ENCODE measurements at places on chromosomes 2 and 18. TPM values are rescaled to one million over a fixed set of nuclear protein-coding genes. Genes with fewer than 3 reads are reported as not detected.

DNA sequence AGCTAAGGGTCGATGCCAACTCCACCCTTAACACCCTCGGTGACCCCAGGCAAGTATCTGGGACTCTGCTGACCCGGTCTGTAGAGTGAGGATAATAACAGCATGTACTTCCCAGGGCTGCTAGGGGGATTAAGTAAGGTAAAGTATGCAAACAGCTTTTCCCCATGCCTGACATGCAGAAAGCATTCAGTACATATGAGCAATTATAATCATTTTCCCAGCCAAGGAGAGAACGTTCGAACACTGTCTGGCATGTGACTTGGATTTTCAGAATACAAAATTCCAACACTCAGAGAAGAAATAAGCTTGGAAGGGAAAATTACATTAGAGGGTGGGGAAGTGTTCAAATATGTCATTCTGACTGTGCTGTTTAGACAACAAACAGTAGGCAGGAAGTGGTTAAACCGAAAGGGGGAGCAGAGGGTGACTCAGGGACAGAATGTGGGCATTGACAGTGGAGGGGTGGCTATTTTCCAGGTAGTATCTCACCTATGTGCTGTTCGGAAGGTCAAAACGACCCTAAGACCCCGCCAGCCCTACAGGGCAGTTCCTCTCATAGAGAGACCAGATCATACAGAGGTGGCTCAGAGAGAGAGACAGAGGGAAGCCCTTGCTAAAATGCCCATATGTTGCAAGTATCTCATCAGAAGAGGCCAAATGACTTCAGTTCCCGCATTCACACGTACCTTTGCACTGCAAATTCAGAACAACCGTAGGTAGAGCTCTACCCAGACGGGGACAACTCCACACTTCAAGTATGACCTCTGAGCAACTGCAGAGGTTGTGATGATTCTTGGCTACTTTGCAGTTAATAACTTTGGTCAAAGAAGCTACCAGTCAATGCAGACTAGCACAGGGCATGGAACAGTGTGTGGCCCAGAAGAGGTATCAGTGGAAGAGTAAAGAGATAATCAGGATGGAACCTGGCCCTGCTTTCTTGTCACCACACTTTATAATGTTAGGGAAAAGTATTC, 14.8 kb downstream of the ASPRV1 start:
- ATAC-seq = no peak

DNA sequence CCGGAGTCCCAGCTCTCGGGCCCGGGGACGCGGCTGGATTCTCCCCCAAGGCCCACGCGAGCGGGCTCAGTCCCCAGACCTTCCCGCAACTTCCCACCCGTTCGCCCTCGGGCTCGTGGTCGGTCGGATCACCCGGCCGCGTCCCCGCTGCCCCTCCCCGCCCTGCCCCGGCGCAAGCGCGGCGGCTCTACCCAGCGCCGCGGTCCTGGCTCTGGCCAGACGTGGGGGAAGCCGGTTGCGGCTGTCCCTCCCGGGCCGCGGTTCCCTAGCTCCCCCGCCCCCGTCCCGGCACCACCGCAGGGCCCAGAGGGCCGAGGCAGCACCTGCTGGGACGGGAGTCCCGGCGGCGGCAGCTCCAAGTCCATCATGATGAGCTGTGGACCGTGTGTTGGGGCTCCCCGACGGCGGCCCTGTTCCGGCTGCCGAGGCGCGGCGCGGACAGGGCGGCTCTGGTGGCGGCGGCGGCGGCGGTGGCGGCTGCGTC, 276 bp downstream of the NFE2L2 start:
- ATAC-seq = peak; percentile 23

- ATAC-seq = peak; percentile 63
Observed at GRCh38 chr18:13660510-13660909, 65.8 kb downstream of the FAM210A start.

The SERPINB3 gene
- 70.3 TPM for total RNA-seq

- ATAC-seq = peak; percentile 21
Observed at GRCh38 chr2:63589148-63589958, 590 bp downstream of the MDH1 start.

DNA sequence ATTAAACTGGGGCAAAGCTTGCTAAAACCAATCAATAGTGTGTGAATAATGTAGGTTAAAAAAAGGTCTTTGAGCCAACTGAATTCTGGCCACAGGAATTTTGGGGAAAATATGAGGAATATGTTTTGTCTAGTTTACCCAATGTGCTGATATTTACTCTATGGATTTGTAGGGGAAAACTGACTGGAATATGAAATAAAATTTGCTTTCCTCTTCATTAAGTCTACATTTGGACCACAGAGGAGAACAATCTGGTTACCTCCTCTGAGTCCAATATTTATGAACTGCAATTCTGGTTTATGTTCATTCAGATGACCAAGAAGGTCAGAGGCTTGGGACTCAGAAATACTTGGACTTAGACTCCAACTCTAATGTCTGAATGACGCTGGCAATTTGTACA, 1042.2 kb upstream of the CNTNAP5 start:
- ATAC-seq = no peak

The TXNL4A gene
- total RNA-seq = 55.3 TPM

DNA sequence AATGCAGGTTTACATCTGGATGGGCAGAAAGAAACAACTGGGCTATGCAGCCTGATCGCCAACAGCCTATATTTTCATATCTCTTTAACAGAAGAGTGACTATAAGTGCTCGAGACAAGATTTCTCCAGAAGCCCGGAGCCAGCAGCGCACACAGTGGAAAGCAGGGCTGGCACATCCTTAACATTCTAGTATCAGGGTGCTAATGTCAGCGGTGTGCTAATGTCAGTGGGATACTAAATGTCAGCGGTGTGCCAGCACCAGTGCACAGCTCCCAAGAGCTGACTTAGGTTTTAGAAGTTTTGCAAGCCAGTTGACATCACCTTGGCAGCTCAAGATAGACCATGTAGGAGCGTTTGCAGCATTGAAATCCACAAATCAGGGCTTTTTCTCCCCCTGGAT, 8.3 kb downstream of the BMP10 start:
- ATAC-seq = no peak

- no peak for ATAC-seq
Observed at GRCh38 chr18:56124186-56124585, 514.2 kb downstream of the TXNL1 start.

DNA sequence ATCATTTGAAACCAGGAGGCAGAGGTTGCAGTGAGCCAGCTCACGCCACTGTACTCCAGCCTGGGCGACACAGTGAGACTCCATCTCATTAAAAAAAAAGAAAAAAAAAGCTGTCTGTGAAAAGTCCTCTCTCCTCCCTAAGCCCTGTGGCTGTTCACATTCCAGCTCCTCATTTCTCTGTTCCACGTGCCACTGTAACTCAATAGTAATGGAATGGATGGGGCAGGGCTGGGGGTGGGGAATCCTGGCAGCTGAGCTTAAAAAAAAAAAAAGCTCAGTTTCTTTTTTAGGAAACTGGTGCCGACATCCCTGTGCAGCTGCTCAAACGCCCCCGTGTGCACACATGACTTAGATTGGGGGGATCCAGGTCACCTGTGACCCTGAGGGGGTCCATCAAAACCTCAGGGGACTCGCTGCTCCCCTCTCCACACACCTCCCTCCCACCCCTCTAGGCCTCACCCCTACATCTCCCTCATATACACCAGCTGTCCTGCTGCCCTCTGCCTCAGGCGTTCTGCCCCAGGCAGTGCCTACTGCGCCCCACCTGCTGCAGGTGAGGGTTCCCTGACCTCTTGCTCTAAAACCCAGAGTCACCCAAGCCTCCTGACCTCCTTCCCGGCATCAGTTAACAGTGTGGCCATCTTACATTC, 255.4 kb downstream of the AGAP1 start:
- peak; percentile 47 for ATAC-seq

GRCh38 chr2:9552219-9553178, 3.1 kb downstream of the ADAM17 start:
- ATAC-seq = peak; percentile 7

The GAD1 gene
- not detected for total RNA-seq

The TBR1 gene
- not detected for total RNA-seq

Measured in gastroesophageal sphincter (tissue), 4 donors.